ENCODE measurements at places on chromosomes 12 and 14. TPM values are rescaled to one million over a fixed set of nuclear protein-coding genes. Genes with fewer than 3 reads are reported as not detected.

GRCh38 chr14:94571395-94571794 is 9.8 kb upstream of the SERPINA5 start:
- DNase-seq, result no peak
- no peak overlapping the region for H3K27ac ChIP-seq
- H3K36me3 ChIP-seq, result no peaks in the 10 kb centered on the region

The CDKL1 gene
- total RNA-seq, result 7.7 TPM

The TAS2R19 gene
- 1.5 TPM for total RNA-seq

- peak overlapping the region; percentile 85 for H3K4me3 ChIP-seq
- peak overlapping the region; percentile 97 for H3K27ac ChIP-seq
- H3K36me3 ChIP-seq, result peaks cover 3% of the 10 kb centered on the region
- H3K4me1 ChIP-seq, result peaks cover 31% of the 10 kb centered on the region
- peak; percentile 78 for DNase-seq
- H3K27me3 ChIP-seq, result no peaks in the 10 kb centered on the region
Observed at GRCh38 chr12:92928421-92928961, 604 bp downstream of the EEA1 start.

GRCh38 chr12:23855813-23856212 is 93.7 kb downstream of the SOX5 start:
- H3K4me1 ChIP-seq, result no peaks in the 10 kb centered on the region
- H3K36me3 ChIP-seq, result no peaks in the 10 kb centered on the region
- no peaks in the 10 kb centered on the region for H3K27me3 ChIP-seq
- H3K27ac ChIP-seq, result no peak overlapping the region
- no peak overlapping the region for H3K4me3 ChIP-seq

DNA sequence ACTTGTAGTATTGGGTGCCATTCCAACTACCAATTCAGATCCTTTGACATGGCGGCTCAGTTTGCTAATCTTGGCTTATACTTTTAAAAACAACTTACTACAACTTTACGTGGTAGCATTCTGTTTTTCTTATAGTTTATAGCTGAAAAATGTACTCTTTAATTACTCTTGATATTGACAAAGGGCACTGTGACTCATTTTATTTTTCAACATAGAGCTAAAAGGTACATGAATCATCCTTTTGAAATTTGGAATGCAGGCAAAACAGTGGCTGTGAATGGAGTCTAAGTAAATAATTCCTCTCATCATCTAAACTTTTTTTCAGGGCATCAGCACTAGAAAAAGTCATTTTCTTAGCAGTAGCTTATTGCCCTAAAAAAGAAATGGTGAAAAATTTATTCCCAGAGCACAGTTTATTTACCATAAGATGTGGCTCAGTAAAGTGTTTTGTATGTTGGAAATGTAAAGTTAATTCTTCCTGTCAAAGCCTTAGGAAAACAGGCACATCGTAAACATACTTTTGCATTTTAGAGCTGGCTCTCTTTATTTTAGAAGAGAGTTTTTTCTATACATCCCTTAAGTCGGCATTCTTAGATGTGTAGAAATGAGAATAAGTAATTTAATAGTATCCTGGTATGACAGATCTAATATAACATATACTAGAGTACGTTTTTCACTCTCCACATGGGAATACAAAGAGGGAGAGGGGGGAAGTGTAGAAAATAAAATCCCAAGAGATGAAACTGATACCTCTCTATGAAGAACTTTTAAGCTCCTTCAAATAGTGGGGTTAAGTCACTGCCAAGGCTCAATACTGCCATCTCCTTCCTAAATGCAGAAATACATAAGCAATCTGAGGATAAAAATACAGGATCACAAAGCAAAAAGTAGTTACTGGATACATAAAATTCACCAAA is 55.2 kb downstream of the SLC25A21 start:
- H3K4me1 ChIP-seq, result no peaks in the 10 kb centered on the region
- no peaks in the 10 kb centered on the region for H3K27me3 ChIP-seq
- H3K4me3 ChIP-seq, result no peak overlapping the region
- no peak for DNase-seq
- H3K27ac ChIP-seq, result no peak overlapping the region

The SOAT2 gene
- total RNA-seq, result 6.7 TPM

- no peaks in the 10 kb centered on the region for H3K27me3 ChIP-seq
- no peaks in the 10 kb centered on the region for H3K36me3 ChIP-seq
- H3K4me1 ChIP-seq, result no peaks in the 10 kb centered on the region
- no peak overlapping the region for H3K27ac ChIP-seq
- H3K4me3 ChIP-seq, result no peak overlapping the region
Observed at GRCh38 chr12:73414926-73415325, 1122.7 kb upstream of the ATXN7L3B start.

GRCh38 chr14:64502456-64502855 is 1.2 kb downstream of the ZBTB25 start:
- peaks cover 62% of the 10 kb centered on the region for H3K36me3 ChIP-seq
- peak overlapping the region; percentile 97 for H3K27ac ChIP-seq
- peak; percentile 35 for DNase-seq
- H3K27me3 ChIP-seq, result no peaks in the 10 kb centered on the region
- H3K4me1 ChIP-seq, result peaks cover 26% of the 10 kb centered on the region

DNA sequence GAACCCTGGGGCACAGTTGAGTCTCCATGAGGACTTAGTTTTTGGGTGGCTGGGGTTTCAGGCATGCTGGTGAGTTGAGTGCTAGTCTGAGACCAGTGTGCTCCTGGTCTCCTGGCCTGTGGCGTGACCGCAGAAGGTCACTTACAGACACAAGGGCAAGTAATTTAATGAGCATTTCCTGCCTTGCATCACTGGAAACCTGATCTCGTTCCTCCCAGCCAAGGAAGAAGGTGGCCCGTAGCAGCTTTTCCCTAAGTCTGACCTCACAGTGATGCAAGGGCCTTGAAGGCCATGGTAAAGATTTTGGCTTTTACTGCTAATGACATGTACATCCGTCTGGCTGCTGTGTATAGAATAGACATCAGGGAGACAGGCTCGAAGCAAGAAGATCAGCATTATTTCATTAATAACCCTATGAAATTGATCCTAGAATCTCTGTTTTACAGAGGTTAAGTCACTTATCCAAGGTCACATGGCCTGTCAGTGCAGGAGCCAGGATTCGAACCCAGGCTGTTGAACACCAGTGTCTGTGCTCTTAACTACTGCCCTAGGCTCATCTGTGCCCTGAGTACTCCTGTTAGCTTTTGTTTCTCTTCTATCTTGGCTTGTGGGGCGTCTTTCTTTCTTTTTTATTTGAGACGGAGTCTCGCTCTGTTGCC is 4.6 kb downstream of the TMEM120B start:
- H3K27me3 ChIP-seq, result no peaks in the 10 kb centered on the region
- H3K27ac ChIP-seq, result no peak overlapping the region

The NAV3 gene
- not detected for total RNA-seq

- DNase-seq, result no peak
- H3K36me3 ChIP-seq, result no peaks in the 10 kb centered on the region
- H3K27me3 ChIP-seq, result no peaks in the 10 kb centered on the region
- no peak overlapping the region for H3K27ac ChIP-seq
Observed at GRCh38 chr12:32039917-32040575, 66.6 kb upstream of the BICD1 start.

- H3K27me3 ChIP-seq, result peaks cover 9% of the 10 kb centered on the region
- no peak overlapping the region for H3K27ac ChIP-seq
- H3K4me3 ChIP-seq, result no peak overlapping the region
- peaks cover 6% of the 10 kb centered on the region for H3K4me1 ChIP-seq
- no peak for DNase-seq
- no peaks in the 10 kb centered on the region for H3K36me3 ChIP-seq
Observed at GRCh38 chr14:74960736-74961135, 5.3 kb upstream of the PGF start.

Measured in activated CD8-positive, alpha-beta T cell treated with anti-CD3 and anti-CD28 coated beads for 36 hours (primary cell).